Activated T-helper 17 cell treated with anti-CD3 and anti-CD28 coated beads, Interleukin-2, amount 50 U/mL, for 72 hours (primary cell): ENCODE measurements at places on chromosomes 1 and 21. TPM values are rescaled to one million over a fixed set of nuclear protein-coding genes. Genes with fewer than 3 reads are reported as not detected.

The RAVER2 gene
- 1.5 TPM for total RNA-seq

The ATPAF1 gene
- 42.6 TPM for total RNA-seq

The RSPH1 gene
- 0.82 TPM for total RNA-seq

The CNKSR1 gene
- 2.9 TPM for total RNA-seq

The CFAP126 gene
- 2.7 TPM for total RNA-seq

The VHLL gene
- 0.52 TPM for total RNA-seq

The WLS gene
- not detected for total RNA-seq

The FBXO2 gene
- total RNA-seq, result 4.0 TPM

The FCAMR gene
- total RNA-seq, result not detected

The CLEC20A gene
- not detected for total RNA-seq

The CLDN8 gene
- total RNA-seq, result not detected

The RASSF5 gene
- 162 TPM for total RNA-seq
